ENCODE measurements at places on chromosomes 3 and 15.
A peak's percentile ranks its signal among the peaks of the same experiment; 100 is the strongest.

GRCh38 chr3:71478568-71478967 lies 105.0 kb downstream of the FOXP1 start:
- DNase-seq = no peak

- peak; percentile 76 for DNase-seq
Measured at GRCh38 chr3:105401691-105402149, 35.0 kb downstream of the ALCAM start.

DNA sequence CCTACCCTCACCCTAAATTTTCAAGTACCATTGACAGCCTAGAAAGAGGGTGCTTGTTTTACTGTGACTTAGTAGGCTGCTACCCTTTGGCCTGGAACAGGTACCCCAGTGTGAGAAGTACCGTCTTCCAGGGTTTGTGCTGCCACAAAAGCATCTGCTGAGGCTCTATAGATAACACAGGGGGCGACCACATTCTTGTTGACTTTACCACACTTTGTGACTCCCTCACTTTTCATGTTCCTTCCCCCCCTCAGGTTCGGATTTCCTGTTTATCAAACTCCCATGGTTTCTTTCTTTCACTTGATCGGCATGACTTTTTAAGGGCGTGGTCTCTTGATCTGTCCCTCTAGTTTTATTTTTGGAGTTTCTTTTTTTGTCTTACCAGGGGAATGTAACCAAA lies 23.5 kb downstream of the EXOG start:
- no peak for DNase-seq

DNA sequence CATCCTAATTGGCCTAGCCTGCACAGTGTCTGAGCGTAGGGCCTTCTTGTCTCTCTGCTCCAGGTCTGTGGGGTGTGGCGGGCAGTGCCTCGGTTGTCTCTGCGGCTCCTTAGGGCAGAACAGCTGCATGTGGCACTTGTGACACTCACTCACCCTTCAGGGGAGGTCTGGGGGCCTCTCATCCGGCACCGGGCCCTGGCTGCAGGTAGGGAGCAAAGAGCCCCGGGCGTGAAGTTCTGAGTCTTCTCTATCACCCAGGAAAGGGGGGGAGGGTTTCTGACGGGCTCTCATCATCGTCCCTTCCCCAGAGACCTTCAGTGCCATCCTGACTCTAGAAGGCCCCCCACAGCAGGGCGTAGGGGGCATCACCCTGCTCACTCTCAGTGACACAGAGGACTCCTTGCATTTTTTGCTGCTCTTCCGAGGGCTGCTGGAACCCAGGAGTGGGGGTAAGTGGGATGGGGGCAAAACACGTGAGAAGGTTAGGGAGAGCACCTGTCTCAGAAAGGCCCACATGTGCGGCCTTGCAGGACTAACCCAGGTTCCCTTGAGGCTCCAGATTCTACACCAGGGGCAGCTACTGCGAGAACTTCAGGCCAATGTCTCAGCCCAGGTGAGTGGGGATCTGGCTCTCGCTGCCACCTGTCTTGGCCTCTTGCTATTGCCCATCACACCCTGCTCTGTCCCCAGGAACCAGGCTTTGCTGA lies 2.6 kb downstream of the CHRD start:
- no peak for DNase-seq

GRCh38 chr3:40152482-40153133 lies 156.9 kb upstream of the EIF1B start:
- DNase-seq = no peak

DNA sequence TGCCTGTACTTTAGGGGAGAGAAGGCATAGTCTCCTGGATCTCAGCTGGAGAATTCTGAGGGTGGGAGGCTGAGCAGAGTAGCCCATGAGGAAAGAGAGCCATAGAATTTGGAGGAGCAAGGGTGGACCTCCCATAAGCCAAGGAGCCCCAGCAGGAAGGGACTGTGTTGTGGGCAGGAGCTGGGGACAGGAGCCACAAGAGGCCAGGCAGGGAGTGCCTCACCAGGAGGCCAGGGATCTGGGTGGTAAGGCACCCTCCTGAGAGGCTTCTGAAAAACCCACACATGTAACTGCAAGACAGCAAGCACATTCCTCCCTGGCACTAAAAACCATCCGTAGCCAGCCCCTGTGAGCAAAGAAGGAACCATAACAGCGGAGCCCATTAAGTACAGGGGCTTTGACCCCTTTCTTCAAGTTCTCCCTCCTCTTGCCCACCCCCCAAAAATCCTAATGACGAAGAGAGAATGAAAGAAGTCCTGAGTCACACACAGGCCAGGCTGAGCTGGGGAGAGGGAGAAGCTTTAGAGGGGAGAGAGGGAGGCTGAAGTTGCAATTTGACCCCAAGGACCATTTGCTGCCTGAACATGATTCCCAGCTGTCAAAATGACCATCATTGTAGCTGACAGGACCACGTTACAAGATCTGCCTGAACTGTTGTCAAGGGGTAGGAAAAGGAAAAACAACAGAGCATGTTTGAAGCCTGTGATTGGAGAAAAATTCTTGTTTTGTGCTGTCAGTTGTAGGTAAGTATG lies 82.6 kb downstream of the TRIM42 start:
- no peak for DNase-seq

GRCh38 chr15:67038736-67039135 lies 26.7 kb upstream of the SMAD3 start:
- DNase-seq = no peak

- DNase-seq = no peak
Measured at GRCh38 chr15:75590239-75590638, 11.1 kb upstream of the PTPN9 start.

GRCh38 chr3:46017720-46018119 lies 9.6 kb downstream of the XCR1 start:
- no peak for DNase-seq

DNA sequence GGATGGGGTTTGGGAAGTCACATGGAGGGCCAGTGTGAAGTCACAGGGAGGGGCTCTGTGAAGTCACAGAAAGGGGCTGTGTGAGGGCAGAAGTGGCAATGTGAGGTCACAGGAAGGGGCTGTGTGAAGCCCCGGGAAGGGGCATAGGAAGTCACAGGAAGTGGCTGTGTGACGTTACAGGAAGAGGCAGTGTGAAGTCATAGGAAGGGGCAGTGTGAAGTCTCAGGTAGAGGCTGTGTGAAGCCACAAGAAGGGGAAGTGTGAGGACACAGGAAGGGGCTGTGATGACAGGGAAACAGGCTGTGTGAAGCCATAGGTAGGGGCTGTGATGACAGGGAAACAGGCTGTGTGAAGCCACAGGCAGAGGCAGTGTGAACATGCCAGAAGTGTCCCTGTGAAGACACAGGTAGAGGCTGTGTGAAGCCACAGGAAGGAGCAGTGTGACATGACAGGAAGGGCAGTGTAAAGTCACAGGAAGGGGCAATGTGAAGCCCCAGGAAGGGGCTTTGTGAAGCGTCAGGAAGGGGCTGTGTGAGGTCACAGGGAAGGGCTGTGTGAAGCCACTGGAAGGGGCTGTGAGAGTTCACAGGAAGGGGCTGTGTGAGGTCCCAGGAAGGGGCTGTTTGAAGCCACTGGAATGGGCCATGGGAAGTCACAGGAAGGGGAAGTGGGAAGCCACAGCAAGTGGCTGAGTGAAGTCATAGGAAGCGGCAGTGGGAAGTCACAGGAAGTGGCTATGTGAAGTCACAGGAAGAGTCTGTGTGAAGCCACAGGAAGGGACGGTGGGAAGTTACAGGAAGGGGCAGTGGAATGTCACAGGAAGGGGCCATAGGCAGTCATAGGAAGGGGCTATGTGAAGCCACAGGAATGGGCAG lies 37.1 kb downstream of the GASK1A start:
- no peak for DNase-seq

DNA sequence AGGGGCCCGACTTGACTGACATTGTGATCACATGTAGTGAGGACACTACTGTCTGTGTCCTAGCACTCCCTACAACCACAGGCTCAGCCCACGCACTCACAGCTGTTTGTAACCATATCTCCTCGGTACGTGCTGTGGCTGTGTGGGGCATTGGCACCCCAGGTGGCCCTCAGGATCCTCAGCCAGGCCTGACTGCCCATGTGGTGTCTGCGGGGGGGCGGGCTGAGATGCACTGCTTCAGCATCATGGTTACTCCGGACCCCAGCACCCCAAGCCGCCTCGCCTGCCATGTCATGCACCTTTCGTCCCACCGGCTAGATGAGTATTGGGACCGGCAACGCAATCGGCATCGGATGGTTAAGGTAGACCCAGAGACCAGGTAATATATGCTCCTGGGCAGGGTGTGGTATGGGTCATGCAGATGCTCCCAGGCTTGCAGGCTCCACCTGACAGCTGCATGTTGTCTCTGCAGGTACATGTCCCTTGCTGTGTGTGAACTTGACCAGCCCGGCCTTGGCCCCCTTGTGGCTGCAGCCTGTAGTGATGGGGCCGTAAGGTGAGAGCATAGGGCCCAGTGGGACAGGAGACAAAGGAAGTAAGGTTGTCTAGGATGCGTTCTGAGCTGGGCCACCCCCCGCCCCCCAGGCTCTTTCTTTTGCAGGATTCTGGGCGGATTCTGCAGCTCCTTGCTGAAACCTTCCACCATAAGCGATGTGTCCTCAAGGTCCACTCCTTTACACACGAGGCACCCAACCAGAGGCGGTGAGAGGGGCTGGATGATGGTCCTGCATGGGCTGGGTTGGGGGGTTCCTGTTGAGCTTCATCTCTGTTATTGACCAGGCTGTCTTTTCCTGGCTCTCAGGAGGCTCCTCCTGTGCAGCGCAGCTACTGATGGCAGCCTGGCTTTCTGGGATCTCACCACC lies 4.4 kb downstream of the DALRD3 start:
- DNase-seq = no peak

- no peak for DNase-seq
Measured at GRCh38 chr3:187020376-187020775, 90.0 kb downstream of the ST6GAL1 start.

DNA sequence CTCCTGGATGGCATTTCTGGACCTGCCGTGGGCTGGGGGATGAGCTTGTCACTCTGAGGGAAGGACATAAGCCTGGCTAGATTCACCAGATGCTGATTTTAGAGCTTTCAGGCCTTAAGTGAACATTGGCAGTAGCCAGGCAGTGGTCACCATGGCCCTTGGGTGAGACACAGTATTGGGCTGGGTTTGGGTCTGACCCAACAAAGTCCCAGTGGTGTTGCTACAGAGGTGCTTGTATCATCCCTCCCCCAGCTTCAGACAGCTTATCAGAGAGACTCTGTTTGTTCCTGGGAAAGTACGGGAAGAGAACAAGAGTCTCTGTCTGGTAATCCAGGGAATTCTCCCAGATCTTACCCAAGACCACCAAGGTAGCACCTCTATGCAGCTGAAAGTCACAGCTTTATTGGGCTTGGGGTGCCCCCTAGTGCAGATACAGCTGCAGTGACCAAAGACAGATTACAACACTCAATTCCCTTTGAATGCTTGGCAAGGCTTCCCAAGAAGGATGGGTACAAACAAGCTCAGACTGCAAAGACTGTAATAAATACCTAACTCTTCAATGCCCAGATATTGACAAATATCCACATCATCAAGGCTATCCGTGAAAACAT lies 9.8 kb upstream of the RUVBL1 start:
- DNase-seq = peak; percentile 14

DNA sequence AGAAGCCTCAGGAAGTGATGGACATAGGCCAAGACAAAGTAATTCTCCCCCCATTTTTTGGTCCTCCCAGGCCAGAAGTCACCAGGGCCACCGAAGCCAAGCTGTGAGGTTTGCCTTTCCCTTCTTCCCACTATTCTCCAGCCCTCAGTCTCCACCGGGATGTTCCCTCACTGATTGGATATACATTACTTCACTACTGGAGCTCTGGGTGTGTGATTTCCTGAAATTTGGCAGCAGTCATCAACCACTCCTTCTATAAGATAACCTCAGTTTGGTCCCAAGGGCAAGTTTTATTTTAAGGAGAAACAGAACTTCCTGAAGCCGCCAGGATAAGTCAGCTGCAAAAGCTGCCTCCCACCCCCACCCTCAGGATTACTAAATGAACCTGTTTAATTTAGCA lies 11.3 kb downstream of the SLCO2A1 start:
- peak; percentile 16 for DNase-seq

- no peak for DNase-seq
Measured at GRCh38 chr3:69180869-69181591, 58.6 kb upstream of the LMOD3 start.

DNA sequence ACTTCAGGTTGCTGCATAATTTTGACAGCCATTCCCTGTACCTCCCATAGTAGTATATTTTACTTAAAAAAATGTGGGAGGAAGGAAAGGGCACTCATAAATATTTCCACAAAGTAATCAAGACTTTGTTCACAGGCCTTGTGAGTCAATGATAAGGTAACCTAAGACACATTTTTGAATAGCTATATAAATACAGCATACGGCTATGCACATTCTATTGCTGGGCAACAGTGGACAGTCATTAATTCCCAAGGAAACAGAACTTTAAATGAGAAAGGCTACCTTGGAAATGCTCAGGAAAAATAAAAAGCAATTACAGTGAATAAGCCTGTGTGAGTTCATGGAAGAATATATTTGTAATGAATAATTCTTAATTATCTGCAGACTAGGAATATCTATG lies 144.0 kb downstream of the CADM2 start:
- DNase-seq = no peak

DNA sequence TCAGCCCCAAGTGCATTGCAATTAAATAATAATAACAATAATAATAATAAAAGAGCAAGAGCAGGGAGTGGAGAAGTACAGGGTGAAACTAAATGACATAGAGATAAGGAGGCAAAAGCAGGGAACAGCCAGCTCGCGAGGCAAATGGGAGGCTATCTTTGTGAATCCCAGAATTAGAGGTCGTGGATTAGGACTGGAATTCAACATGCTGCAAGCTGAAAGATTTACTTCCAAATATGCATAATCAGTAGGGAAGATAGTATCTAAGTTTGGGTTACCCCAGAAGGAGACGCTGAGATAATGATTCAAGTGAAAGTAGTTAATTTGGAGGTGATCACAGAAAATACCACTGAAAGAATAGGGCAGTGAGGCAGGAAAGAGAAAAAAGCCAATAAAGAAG lies 119.4 kb upstream of the UBE2E2 start:
- no peak for DNase-seq

DNA sequence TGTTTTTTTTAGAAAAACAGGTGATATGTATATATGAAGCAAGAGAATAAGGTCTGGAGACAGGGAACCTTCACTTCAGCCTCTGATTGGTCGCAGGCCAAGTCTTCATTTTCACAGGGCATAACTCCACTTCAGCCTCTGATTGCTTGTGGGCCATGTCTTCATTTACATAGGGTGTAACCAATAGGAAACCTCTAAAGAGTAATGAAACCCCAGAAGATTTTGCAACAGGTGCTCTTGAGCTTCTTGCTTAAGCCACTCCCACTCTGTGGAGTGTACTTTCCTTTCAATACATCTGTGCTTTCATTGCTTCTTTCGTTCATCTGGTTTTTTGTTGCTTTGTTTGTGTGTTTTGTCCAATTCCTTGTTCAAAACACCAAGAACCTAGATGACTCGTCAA lies 22.6 kb upstream of the SCG3 start:
- DNase-seq = peak; percentile 14

GRCh38 chr15:58459045-58459444 lies 27.3 kb downstream of the LIPC start:
- DNase-seq = no peak

GRCh38 chr15:70353606-70354345 lies 256.1 kb upstream of the TLE3 start:
- DNase-seq = no peak

GRCh38 chr3:156657862-156658731 lies 16.3 kb upstream of the TIPARP start:
- no peak for DNase-seq
